ENCODE measurements at places on chromosomes 5 and 9. TPM values are rescaled to one million over a fixed set of nuclear protein-coding genes. Genes with fewer than 3 reads are reported as not detected.

AK8 gene
- 0.22 TPM for total RNA-seq

GFI1B gene
- not detected for total RNA-seq

CENPH gene
- total RNA-seq, result 3.2 TPM

IFNA4 gene
- total RNA-seq, result not detected

FAXDC2 gene
- total RNA-seq, result 24.1 TPM

SLC9A3 gene
- 0.91 TPM for total RNA-seq

PTGES gene
- total RNA-seq, result 4.5 TPM

PCDH1 gene
- 15.8 TPM for total RNA-seq

MAMDC2 gene
- total RNA-seq, result 10.0 TPM

DNA sequence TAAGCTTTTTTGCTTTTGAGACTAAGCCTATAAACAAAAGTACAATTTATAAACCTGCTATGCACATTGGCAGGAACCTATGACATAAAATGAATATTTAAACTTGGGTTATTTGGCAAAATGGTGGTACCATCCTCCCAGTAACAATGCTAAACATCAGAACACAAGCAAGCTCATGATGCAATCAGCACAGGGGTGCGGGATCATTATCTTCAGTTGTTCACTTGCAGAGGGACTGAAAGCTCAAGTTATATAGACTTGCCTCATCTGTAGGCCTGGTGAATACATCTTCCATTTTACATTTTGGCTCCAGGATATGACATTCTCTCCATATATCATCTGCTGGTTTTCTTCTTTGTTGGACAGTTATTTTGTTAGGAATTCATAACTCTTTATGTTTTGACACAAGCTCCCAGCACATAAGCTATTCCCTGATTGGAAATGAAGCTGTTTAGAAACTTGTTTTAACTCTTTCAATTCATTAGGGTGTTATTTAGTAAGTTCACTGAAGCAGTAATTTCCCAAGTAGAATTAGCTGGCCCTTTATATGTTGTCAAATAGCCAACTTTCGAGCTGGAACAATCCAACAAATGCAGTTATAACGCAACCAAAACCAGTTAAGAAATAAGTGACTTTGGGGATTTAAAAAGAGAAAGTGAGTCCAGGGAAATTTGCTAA, 124.7 kb upstream of the LIFR start:
- no peak for DNase-seq

GRCh38 chr5:26791021-26791420, 247.4 kb downstream of the CDH9 start:
- no peak for DNase-seq

GRCh38 chr5:1725641-1726468, 73.8 kb downstream of the MRPL36 start:
- no peak for DNase-seq

- DNase-seq, result no peak
Measured at GRCh38 chr5:424301-425110, 18.5 kb upstream of the EXOC3 start.

GRCh38 chr5:16754601-16755000, 137.8 kb upstream of the RETREG1 start:
- DNase-seq, result no peak

- no peak for DNase-seq
Measured at GRCh38 chr5:73176250-73176649, 3.3 kb downstream of the TMEM174 start.

- no peak for DNase-seq
Measured at GRCh38 chr9:23979491-23979890, 153.5 kb upstream of the ELAVL2 start.

GRCh38 chr9:121503444-121503843, 3.8 kb upstream of the GGTA1 start:
- DNase-seq, result no peak

- DNase-seq, result no peak
Measured at GRCh38 chr9:114278881-114279570, 43.9 kb upstream of the ORM1 start.

DNA sequence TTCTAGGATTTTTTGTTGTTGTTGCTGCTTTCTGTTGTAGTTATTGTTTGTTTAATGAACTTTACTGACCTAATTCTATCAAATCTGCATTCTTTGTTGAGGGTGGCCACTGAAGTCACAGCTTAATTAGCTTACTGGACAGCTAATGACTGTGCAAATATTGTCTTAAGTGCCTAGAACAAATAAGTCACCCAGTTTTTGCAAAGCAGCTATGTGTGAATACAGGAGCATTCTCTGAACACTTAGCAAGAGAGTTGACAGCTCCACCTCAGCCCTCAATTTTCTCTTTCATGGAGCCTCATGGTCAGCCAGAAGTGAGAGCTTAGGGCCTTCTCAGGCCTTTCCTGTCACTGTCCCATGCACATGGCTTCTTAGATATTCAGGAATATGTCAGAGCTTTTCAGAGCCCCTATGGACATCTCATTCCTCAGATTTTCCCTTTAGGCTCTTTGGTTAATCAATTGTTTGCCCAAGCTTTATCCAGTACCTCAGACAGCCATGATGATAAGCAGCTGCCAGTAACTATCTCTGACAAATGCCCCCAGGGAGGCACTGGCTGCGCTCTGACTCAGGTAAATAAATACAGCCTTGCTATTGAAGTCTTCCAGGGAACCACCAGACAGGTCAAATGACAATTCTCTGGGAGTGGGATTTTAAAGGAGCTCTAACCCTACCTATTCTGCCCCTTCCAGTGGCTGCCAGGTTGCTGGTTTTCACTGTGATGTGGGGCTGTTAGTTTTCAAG, 241.4 kb upstream of the IL12B start:
- no peak for DNase-seq

DNA sequence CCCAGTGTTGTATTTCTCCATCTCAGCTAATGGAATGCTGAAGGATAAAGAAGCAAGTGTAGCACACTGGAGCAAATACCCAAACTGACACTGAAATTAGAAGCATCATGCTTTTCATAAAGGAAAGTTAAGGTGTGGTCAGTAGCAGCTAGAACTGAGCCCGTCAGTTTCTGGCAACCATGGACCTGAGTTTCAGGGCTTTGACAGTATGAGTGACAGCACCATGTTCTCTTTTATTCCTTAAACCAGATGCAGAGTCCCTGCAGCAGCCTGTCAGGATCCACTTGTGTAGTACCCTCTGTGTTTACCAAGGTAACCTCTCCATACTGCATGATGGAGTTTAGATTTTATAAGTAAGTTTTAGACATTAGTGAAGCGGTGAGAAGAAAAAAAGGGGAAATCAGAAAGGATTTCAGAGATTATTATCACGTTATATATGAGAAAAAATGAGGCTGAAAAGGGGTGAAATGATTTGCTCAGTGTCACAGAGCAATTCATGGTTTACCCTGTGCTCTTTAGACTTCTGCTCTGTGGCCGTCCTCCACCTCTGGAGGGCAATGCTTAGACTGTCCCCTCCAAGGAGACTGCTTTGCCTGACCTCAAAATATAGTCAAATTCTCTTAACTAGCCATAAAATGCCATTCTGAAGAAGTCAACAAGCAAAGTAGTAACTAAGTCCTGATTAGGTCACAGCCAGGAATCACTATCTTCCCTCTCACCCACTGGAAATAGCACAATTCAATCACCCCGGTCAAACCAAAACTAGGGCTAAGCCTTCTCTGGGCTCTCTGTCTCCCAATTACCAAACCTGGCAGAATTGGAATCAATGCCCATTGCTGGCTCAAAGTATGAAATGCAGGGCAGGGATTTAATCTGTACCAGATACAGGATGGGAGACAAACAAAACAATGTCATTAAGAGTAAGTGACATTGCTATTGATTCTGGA, 10.5 kb upstream of the MYOT start:
- DNase-seq, result no peak

GRCh38 chr9:131236161-131236560, 40.1 kb downstream of the FAM78A start:
- no peak for DNase-seq
